ENCODE measurements at places on chromosomes 13 and 19. TPM values are rescaled to one million over a fixed set of nuclear protein-coding genes. Genes with fewer than 3 reads are reported as not detected.

- DNase-seq, result no peak
Observed at GRCh38 chr13:111048387-111048786, 66.7 kb upstream of the ARHGEF7 start.

- no peak for DNase-seq
Observed at GRCh38 chr19:3413796-3414327, 47.5 kb downstream of the NFIC start.

- DNase-seq, result no peak
Observed at GRCh38 chr19:54421521-54421920, 6.3 kb downstream of the TTYH1 start.

DNA sequence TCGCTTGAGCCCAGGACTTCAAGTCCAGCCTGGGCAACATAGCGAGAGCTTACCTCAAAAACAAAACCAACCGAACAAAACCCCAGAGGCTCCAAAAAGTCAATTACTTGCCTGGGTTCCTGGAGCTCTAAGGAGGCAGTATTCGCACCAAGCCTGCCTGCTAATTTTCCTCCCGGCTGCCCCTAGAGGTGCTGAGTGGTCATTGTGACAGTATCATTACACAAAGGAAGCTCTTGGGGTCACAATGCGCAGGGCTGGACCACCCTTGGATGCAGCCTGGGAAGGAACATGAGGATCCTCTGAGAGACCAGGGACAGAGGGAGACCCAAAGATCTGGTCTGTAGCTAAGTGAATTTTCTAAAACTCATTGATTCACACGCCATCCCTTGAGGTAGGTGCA, 8.5 kb upstream of the PEX11G start:
- no peak for DNase-seq

- peak; percentile 91 for DNase-seq
Observed at GRCh38 chr19:10580979-10581631, 6.0 kb downstream of the AP1M2 start.

DNA sequence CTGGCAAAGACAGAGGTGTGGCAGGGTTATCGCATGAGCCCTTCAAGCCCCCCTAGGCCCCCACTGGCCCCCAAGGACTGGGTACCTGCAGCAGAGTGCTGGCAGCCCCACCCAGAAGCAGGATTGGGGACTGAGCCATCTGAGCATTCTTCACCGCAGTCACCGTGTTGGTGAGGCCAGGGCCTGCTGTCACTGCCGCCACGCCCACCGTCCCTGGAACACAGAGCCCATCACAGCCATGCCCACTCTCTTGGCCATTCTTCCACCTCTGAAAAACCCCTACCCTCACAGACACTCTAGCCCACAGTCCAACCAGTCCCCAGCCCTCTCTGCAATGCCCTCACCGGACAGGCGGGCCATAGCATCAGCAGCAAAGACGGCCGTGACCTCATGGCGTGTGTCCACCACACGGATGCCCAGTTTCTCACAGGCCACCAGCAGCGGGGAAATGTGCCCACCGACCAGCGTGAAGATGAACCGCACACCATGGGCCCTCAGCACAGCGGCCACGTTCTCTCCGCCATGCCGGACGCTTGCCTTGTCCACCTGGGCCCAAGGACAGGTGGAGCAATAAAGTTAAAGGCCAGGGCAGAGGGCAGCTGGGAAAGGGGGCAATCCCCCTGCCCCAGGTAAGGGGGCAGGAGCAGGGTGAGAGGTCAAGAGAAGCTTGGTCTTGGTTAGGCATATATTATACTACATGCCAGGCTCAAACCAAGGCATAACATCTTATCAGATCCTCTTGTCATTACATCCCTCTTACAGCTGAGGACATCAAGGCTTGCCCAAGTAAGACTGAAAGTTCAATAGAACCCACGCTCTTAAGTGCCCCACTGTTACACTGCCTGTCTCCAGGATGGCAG, 16.1 kb downstream of the SYDE1 start:
- no peak for DNase-seq

DNA sequence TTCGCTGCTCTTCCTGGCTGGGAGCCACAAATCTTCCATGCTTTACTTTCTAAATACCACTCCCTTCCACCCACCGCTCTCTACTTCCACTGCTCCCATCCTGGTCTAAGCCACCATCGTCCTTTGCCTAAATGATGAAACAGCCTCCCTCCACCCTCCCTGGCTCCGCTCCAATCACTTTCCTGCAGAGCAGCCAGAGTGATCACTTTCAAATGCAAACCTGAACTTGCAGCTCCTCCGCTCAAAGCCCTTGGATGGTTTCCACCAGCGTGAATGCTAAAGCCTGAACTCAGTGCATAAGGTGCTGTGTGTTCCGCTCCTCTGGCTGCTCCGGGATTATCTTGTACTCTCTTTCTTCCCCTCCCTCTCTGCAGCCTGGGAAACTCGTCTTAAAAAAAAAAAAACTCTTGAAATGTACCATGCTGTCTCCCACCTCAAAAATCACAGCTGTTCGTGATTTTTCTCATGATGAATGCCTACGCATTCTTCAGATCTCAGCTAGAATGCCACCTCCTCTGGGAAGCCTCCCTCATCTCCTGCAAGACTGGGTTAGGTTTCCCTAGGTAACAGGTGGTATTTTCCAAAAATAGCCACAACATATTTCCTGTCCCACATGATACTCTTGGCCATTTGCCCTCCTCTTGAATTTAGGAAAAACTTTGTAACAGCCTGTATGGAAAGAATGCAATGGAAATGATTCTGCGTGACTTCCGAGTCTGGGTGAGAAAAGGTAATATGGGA, 3.7 kb upstream of the SIN3B start:
- DNase-seq, result no peak

The MBD3L2 gene
- total RNA-seq, result not detected

The HIPK4 gene
- total RNA-seq, result 0.21 TPM

Data from lower lobe of right lung (tissue), 2 donors.